ENCODE measurements at places on chromosomes 1 and 21. TPM values are rescaled to one million over a fixed set of nuclear protein-coding genes. Genes with fewer than 3 reads are reported as not detected.

The TTLL7 gene
- 9.1 TPM for total RNA-seq

DNA sequence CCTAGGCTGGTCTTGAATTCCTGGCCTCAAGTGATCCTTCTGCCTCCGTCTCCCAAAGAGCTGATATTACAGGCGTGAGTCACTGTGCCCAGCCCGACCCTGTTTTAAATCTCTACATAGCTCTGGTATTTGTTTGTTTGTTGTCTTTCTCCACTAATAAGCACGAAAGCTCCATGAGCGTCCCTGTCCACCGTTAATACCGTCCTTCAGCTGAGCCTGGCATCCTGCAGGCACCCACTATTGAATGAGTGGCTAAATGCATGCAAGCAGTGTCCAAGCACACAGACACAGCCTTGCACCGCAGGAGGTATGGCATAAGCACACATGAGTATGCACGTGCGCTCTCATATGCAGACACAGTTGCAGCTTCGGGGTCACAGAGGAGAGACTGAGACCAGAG lies 4.5 kb upstream of the COL16A1 start:
- DNase-seq, result peak; percentile 53

DNA sequence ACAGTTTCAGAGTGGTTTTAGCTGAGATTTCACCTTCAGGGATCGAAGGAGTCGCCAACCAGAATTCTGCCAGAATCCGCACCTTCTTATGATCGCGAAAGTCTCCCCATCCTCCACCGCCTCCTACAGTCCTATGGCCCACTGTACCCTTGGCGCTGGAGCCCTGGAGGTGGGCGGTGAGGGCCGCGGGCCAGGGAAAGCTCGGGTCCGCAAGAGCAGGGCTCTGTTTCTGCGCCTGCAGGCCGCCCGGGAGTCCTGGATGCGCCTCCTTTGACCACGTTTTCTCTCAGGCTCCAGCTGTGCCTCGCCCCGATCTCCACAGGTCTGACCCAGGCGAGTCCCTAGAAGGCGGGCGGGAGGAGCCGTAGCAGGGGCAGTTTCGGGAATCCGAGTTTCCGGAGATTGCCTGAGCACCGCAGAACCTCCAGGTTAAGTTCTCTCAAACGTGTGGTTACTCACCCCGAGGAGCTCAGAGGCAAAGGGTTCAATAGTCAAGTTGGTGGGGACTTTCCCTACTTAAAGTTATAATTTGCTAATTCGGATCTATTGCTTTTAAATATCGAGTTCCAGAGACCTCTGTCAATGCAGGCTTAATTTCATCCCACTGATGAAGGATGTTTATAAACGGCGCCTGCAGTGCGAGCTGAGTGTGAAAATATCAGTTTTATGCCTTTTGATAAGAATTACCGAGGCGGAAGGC lies 3.2 kb upstream of the LHX8 start:
- DNase-seq, result no peak

DNA sequence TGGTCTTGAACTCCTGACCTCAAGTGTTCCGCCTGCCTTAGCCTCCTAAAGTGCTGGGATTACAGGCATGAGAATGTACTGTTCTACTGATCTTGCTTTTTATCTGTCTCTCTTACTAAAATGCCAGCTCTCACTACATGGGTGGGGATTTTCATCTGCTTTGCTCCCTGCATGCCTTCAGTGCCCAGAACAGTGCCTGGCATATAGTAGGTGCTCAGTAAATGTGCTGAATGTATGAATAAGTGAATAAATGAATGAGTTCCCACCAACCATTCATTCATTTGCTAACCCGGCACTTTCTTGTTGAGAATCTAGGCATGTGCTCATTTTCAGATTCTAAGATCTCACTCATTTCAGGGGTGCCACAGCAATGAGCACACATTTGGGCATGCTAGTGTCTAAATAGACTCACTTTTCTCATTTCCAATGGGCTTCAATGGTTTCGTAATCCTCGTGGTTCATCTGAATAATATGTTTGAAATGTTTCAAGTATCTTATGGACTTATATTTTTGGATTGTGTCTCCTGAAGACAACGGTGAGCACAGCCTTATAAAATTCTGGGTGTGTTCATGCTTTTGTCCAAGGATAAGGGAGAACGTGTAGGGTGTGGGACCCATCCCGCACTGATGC lies 7.6 kb downstream of the DHRS3 start:
- DNase-seq, result no peak

DNA sequence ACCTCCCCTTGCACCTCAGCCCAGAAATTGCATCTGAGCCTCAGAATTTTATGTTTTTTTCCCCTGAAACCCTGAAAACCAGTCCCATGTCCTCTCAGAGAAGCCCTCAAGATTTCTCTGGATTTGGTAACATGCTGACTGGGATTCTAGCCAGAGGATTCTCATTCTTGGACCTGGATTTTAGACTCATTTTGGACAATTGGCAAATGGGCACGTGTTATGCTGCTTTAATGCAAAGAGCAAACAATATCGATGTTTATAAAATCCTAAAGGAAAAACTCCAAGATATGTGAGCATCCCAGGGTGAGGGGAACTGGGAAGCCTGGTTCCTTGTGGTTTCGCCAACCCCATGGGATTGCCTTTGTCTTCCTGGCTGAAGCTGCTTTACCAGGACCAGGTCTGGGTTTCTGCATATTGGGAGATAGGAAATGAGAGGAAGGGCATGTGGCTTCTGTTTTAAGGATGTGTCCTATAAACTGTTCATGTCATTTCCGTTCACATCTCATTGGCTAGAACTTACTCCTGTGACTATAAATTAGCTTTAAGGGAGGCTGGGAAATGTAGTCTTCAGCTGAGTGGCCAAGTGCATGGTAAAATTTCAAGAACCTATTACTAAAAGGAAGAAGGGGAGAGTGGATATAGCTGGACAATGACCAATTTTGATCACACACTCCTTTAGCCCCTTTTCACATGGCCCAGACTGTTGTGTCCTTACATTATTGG lies 27.2 kb upstream of the BCL10 start:
- DNase-seq, result no peak

Measured in fibroblast of villous mesenchyme (primary cell).